ENCODE measurements at places on chromosomes 1 and 21.

GRCh38 chr21:43872531-43873197, 7.6 kb downstream of the AGPAT3 start:
- DNase-seq: no peak

GRCh38 chr1:208231881-208232661, 12.1 kb downstream of the PLXNA2 start:
- no peak for DNase-seq

DNA sequence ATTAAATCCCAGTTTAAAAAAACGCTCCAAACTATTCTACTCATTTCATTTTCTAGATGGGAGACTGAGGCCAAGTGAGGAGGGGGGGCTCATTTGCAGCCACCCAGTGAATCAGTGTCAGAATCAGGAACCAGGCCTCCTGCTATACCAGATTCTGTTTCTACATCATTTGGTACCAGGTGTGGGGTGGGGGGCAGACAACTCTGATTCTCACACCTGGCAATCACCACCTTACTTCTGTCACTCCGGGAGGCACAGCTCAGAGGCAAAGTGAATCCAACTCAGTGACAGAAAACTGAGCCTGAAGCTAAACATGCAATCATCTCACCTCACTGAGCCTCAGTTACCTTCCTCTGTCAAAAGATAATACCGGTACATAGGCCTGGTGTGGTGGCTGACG, 23.5 kb upstream of the ID3 start:
- DNase-seq: no peak

GRCh38 chr1:113027449-113027848, 45.5 kb upstream of the LRIG2 start:
- no peak for DNase-seq

DNA sequence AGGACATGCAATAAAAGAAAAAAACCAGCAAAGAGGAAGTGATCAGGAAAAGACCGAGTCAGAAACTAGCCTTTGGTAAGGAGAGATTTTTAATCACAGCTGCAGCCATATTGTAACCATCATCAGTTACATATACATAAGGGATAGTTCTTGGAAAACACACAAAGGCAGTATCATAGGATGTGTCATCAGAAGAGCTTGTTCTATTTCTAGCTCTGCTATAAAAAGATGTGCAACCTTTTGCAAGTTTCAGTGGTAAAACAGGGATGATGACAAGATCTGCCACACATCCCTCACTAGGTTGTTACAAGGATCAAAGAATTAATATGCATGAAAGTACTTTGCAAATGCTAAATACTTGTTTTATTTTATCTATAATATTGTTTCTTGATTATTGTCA, 342.0 kb downstream of the VAV3 start:
- DNase-seq: no peak

- DNase-seq: no peak
Observed at GRCh38 chr1:204670152-204670927, 15.2 kb downstream of the LRRN2 start.

DNA sequence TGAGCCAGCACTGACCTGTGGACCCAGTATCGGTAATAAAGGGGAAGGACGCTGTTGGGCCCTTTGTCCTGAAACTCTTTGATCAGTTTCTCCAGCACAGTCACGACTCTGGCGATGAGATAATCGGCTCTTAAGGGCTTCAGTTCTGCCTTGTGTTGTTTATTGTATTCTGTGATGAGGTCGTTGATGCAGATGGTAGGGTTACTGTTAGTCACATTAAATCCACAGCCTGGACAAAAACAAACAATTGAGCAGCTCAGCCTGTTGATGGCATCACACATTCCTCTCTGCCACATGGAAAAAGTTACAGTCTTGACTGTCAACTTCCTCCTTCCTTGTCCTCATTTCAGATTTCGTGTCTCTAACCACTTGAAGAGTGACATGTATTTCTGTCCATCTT, 57.6 kb downstream of the SIM2 start:
- no peak for DNase-seq

DNA sequence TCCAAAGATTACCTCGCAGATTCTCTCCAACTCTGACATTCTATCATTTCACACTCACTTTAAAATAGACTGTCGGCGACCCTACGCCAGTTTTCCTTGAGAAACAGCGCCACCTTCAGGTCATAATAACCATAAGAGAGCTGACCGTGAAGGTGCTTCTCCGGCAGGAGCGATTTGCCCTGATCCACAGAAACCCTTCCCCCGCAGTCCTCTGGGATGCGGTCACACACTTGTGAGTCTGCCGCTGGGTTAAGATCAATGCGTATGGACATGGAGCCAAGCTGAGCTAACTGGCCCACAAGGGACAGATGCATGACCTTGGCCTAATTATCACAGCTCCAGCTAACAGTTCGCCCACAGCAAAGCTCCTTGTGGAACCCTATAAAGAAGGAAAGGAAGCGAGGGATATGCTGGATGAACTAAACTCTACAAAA, 32.8 kb upstream of the IFNAR2 start:
- DNase-seq: peak; percentile 41

DNA sequence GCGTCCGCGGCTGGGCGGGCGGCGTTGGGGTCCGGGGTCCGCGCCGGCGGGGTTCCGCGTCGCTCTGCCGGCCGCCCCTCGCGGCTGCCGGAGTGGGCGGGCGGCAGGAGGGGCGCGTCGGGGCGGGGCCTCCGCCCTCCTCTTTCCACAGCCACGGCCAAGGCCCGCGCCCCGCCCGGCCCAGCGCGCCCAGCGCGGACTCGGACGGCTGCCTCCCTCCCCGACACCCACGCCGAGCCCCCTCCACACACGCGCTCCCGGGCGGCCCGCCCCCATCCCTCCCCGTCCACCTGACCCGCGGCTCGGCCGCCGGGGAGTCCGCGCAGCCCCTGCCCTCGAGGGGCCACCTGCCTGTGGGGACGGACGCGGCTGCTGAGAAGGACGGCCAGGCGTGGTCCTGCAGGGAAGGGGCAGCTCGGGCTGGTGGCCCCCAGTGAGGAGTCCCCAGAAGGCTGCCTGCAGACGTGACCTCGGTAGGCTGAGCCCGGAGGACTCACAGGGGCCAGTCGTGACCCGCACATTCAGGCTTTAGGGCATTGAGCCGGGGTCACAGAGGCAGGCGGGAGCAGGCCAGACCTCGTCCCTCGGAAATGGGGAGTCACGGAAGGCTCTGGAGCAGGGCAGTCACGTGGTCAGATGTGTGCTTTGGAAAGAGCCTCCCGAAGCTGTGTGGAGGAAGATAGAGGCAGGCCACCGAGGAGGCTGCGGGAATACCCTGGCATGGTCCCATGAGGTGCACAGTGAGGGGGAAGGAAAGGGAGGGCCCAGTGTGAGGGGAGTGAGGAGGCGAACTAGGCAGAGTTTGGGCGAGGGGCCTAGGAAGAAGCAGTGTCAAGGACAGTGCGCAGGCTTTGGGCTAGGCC, at the start of gene COL8A2:
TSS of gene COL8A2 (minus strand) at position 94 of the 863 bp plus-strand sequence. CDS start 24,980 bp downstream, outside the sequence.
- no peak for DNase-seq

DNA sequence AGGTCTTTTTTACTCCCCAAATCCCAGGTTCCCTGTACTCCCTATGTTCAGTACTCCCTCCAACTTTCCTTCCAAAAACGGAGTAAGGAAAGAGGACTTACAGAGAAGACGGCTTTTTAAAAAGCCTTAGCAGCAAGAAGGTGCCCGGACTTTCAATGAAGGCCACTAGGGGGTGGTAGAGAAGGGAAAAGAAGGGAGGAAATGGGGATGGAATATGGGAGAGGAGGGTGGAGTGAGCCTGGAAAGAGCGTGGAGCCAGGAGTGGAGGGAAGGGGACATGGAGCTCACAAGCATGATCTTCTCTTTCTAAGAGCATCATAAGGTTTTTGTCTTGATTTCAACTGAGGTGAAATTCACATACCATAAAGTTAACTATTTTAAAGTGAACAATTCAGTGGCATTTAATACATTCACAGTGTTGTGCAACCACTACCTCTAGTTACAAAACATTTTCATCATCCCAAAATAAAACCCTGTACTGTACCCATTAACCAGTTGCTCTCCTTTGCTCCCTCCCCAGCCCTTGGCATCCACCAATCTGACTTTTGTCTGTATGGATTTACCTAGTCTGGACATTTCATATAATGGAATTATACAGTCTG, 129.9 kb downstream of the ZNF281 start:
- DNase-seq: no peak

GRCh38 chr1:171904778-171905450, 63.6 kb downstream of the DNM3 start:
- DNase-seq: no peak

- DNase-seq: peak; percentile 83
Observed at GRCh38 chr1:223726380-223727001, 14.2 kb downstream of the CAPN2 start.

DNA sequence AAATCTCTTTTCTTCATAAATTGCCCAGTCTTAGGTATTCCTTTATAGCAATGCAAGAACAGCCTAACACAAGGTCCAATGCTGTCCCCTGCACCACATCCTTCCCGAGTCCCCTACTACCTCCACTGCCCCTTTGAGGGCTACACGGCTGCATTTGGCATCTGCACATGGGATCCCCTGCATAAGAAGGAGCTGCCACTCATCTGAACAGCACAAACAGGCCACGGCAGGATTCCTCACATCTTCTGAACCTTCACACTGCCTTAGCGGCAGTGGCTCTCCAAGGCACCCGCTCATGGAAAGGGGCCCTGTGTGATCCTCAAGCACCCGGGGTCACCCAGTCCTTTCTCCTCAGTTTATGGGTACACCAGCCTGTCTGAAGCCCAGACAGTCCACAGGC, 29.2 kb upstream of the BACE2 start:
- DNase-seq: no peak

DNA sequence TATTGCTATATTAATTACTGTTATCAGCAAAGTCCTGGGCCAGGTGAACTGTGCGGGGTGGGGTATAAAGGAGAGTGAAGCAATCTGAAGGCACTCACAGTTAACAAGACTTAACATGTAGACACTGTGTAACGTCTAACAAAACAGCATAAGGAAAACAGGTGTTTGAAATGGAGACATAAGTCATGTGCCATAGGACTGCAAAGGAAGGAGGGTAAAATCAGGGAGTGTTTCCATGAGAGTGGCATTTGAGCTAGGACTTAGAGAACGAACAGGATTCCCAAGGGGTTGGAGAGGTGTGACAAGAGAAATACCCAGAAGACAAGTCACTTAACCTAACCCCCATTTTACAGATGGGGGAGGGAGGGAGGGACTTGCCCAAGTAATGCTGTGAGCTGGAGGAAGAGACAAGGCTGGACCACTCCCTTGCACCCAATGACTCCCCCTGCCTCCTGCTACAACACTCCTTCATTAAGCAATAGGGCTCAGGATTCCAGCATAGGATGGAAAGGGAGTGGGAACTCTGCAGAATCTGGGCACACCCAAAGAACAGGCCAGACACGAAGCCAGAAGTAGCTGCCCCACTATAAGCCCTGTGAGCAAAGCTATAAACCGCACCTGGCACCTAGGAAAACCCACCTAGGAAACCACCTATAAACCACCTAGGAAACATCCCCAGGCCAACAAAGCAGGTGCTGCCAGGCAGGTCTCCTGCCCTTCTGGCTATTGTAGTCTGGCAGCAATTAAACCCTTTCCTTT, 6.6 kb downstream of the PEF1 start:
- no peak for DNase-seq

DNA sequence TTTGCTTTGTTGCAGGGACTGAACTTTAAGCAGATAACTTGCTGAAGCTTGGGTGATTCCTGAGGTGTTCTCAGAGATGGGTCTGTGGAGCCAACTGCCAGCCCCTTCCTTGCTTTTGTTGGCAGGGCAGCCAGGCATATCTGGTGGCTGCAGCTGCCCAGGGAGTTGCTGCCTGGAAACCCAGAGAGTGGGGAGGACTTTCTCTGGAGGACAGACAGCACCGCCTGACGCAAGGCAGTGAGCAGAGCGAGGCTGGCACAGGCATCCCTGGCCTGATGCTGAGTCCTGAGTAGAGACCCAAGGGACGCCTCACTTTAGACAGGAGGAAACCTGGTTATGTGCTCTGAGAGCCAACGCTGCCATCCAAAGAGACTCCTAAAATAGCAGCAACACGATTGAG, 9.8 kb upstream of the OLFML2B start:
- no peak for DNase-seq

GRCh38 chr1:172239901-172240300, 180.6 kb upstream of the C1orf105 start:
- DNase-seq: no peak

DNA sequence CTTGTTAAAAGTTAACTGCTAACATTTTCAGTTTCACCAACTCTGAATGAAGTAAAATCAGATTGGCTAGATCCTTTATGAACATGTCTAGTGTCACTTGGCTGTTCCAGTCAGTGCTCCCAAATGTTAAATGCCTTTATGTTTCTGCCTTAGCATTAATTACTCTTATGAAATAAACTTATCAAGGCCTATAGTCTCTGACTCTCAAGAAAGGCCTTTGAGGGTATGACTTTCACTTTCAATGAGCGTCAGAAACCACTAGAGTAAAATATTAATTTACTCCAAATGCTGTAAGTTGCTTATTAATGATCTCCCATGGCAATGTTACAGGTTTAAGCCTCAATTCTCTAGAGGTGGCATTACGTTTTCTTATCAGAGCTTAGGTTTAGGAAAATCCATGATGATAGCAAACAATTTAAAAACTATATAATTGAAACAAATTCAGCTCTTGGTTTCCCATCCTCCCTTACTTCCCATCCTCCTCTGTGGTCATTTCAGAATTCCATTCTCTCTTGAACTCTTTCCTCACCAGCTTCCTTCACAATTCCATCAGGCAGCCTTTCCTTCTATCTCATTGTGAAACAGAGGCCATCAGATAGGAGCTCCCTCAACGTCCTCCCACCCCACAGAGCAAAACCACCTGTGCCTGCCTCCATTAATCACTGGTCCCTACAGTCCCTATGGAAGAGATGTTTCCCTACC, 108.6 kb upstream of the COP1 start:
- DNase-seq: no peak

DNA sequence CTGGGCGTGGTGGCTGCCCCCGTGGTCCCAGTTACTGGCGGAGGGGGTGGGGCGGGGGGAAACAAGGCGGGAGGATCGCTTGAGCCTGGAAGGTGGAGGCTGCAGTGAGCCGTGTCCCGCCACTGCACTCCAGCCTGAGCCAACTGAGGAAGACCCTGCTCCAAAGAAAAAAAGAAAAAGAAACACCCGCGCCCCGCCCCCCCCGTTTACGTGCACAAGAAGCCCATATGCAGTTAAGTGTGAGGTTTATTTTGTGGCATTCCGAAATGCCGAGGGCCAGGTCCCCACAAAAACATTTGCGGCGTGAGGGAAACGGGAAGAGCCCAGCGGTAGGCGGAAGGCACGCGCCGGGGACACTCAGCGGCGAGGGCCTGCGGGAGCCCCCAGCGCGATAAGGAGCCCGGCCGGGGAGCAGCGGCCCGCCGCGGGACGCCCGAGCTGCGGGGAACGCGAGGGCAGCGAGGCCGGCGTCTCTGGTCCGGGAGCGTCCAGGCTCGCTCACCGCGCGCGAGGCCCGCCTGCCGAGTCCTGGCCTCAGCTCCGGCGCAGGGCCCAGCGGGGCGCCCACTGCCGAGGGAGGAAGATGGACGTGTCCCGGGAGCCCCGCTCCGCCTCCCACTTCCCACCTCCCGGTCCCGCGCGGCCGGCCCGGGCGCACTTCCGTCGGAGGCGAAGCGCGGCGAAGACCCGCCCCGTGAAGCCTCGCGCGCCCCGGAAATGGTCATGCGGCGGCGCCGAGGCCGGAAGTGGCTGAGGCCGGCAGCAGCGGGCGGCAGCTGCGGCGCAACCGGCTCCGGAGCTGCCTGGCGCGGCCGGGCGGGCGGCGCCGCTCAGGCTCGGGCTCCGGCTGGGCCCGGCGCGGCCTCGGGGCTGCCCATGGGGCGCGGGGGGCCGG, at the start of gene TRAPPC10:
TSS of gene TRAPPC10 (plus strand) at position 731 of the 895 bp plus-strand sequence. CDS start 185 bp downstream, outside the sequence.
- peak; percentile 77 for DNase-seq

Measured in central memory CD4-positive, alpha-beta T cell (primary cell).